ENCODE measurements at places on chromosomes 13 and 19.

DNA sequence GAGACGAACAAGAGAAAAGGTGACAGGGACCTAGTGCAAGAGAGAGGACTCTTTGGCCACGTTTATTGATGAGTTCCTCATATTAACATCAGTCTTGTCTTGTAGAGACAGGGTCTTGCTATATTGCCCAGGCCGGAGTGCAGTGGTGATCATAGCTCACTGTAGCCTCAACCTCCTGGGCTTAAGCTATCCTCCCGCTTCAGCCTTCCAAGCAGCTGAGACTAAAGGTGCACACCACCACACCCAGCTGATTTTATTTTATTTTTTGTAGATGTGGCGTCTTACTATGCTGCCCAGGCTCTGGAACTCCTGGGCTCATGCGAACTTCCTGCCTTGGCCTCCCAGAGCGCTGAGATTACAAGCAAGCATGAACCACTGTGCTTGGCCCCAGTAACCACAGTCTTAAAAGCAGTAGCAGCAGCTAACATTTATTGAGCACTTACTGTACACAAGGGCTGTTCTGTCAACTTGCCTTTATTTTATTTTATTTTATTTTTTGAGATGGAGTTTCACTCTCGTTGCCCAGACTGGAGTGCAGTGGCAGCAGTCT lies 1.1 kb upstream of the SH2D3A start:
- no peak for DNase-seq

DNA sequence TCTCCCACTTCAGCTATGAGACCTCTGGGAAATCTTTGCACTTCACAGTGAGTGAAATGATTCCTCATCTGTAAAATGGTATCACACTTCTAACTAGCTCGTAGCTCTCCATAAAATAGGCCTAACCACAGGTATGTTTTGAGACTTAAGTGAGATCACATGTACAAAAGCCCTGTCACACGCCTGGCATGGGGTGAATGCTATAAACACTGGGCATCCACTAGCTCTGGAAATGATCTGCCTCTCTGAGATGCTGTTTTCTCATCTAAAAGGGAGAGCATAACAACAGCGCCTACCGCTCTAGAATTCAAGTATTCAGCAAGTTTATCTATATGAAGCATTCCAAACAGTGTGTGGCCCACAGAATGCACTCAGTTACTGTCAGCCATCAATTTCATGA lies 2.2 kb downstream of the AKT2 start:
- DNase-seq, result no peak

DNA sequence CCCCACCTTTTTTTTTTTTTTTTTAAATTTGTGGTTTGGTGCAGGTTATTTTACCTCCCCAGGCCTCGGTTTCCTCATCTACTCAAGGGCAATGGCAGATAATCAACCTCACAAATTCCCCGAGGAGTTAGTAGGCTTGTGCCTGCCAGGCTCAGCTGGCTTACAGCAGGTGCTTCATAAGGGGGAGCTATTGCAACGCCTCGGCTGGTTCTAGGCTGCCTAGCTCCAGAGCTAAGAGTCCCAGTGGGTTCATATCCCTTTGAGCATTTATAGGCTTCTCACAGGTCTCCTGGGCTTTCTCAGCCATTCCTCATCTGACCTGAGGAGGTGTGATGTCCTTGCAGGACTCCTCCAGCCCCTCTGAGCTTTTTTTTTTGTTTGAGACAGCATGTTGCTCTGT lies 10.6 kb downstream of the BCKDHA start:
- DNase-seq, result no peak

- no peak for DNase-seq
Measured at GRCh38 chr13:23651887-23652286, 81.7 kb downstream of the TNFRSF19 start.

DNA sequence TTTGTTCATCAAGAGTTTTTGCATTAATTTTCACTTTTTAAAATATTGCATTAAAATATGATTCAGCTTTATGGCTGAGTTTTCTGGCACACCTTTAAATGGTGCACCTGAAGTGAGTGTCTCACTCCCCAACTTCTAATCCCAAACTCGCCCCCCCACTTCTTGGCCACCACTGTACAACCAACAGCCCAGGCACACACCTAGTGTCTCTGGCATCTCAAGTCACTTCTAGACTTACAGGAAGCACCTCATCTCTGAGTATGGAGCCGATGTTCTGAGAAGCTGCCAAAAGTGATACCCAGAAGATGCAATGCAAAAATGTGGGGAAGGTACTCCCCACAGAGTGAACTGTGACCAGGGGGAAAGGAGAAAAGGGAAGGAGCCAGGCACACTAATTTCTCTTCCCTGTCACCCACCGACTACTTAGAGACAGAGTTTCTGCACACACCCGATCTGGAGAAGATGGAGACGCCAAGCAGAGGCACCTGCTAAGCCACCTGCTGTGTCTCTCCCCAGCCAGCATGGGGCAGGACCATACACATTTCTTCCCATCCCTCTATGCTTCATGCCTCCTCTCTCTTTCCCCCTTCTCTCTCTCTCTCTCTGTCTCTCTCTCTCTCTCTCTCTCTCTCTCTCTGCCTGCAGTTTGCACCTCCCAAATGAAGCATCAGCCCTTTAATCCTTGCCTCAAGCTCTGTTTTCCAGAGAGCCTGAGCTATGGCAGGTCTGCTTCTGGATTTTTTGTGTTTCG lies 155.3 kb upstream of the ZNF507 start:
- DNase-seq, result no peak

DNA sequence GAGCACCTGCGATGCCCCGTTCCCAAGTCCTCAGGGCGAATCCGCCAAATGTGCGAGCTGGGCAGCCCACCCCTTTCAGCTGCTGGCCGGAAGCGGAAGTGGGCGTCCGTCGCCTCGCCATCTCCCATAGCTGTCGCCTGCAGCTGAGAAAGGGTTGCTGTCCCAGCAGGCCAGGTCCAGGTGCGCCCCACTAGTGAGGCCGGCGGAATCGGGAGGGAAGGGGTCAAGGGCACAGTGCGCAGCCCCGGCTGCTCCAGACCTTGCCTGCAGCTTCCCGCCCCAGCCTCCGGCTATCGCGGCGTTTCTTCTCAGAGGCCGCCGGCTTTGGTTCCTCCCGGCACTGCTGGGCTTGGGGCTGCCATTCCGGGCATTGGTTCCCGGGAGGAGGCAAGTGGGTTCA lies at the start of gene ZNF177:
Gene ZNF177, plus strand, starts transcription at position 109 of the 400 bp plus-strand sequence. CDS start 15,299 bp downstream, outside the sequence.
- DNase-seq, result no peak

DNA sequence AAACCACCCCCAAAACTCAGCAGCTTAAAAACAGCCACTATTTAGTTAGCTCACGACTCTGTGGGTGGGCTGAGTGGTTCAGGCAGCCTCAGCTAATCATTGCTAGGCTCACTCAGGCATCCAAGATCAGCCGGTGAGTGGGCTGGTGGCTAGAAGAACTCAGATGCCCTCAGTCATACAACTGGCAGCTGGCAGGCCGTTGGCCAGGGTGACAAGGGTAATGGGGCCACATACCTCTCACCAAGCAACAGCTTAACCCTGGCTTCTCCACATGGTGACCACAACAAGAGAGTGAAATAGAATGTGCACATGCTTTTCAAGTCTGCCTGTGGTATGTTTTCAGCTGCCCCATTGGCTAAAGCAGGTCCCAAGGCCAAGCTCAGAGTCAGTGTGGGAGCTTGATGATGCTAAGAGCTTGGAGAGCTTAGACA lies 435.4 kb upstream of the TSHZ3 start:
- DNase-seq, result no peak

GRCh38 chr13:103134271-103134670 lies 68.1 kb upstream of the SLC10A2 start:
- no peak for DNase-seq

- DNase-seq, result no peak
Measured at GRCh38 chr19:44280916-44281315, 21.2 kb downstream of the ZNF233 start.

- no peak for DNase-seq
Measured at GRCh38 chr19:49422407-49423070, 702 bp downstream of the PTH2 start.

- no peak for DNase-seq
Measured at GRCh38 chr19:35438096-35438495, 10.0 kb upstream of the FFAR2 start.

DNA sequence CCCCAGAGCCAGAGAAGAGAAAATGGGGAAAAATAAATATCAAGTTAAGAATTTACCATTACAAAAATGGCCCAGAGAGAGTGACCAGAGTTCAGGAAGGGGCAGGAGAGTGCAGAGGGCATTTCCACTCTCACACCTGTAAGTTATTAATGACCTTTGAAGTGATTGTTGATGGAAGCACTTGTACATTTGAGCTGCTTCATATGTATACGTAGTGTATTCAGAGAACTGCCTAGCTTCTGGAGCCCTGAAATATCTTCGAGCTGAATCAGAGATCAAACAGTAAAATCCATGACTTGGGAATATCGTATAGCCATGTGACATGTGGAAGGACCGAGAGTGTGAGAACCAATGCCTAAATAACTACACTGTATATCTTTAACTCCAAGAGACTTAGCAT lies 49.2 kb upstream of the PCCA start:
- DNase-seq, result no peak

GRCh38 chr19:2308114-2308556 lies at the start of gene LINGO3:
LINGO3 (minus strand) TSS chr19:2308154; CDS start chr19:2291776, 16,378 bp downstream.
- DNase-seq, result no peak

DNA sequence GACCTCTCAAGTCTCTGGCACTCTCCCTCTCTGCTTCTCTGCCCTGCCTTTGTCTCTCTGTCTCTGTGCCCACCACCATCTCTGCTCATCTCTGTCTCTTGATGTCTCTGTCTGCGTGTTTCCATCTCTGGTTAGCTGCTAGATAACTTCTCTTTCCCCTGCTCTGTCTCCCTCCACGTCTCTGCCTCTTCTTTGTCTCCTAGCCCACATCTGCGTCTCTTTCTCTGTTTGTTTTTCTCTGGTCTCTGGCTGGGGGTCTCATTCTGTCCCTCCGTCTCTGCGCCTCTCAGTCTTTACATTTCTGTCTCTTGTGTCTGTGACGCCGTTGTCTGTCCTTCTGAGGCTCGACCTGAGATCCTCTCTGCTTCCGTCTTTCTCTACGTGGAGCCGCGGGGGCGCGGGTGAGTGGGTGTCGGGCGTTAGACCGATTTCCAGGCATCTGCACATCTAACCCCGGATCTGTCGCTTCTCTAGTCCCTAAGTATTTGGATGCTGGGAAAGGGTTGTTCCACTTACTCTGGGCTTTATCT lies 386 bp downstream of the GIPR start:
- no peak for DNase-seq

GRCh38 chr19:11137542-11138384 lies 17.8 kb downstream of the SPC24 start:
- DNase-seq, result no peak

DNA sequence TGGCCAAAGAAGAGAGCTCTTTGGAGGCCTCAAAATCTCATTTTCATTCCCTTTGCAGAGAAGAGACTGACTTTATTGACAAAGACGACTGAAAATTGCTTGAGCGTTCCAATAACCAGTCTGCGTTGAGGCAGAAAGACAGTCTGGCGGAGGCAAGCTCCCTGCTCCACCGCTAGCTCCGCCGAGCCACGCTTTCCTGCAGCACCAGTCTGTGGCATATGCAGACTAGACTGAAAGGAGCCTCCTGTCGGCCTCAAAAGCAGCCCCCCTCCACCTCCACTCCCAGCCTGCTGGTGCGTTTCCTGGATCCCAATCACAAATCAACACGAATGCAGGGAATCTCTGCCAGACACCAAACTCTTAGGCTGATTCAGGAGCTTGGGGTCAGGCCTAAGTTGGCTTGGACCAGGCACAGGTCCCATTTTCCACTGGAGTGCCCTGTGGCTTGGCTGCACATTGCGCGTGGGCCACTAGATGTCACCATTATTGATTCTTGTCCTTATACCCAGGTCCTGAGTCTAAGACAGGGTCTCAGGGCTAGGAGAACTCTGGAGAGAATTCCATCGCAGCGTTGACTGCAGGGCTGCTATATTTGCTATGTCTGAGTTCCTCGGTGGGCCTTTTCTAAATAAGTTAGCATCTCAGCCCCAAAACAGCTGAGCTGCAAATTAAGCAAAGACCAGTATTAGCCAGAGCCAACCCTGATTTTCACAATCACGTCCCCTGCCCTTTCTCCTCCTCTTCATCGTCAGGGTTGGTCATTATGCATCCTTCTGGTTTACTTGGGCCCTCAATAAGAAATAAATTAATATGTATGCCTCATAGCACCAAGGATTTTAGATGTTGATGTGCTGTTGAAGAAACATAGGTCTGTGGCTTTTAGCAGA lies 5.2 kb upstream of the ZNF507 start:
- DNase-seq, result no peak

- DNase-seq, result no peak
Measured at GRCh38 chr19:14655726-14656125, 18.9 kb downstream of the ADGRE3 start.

DNA sequence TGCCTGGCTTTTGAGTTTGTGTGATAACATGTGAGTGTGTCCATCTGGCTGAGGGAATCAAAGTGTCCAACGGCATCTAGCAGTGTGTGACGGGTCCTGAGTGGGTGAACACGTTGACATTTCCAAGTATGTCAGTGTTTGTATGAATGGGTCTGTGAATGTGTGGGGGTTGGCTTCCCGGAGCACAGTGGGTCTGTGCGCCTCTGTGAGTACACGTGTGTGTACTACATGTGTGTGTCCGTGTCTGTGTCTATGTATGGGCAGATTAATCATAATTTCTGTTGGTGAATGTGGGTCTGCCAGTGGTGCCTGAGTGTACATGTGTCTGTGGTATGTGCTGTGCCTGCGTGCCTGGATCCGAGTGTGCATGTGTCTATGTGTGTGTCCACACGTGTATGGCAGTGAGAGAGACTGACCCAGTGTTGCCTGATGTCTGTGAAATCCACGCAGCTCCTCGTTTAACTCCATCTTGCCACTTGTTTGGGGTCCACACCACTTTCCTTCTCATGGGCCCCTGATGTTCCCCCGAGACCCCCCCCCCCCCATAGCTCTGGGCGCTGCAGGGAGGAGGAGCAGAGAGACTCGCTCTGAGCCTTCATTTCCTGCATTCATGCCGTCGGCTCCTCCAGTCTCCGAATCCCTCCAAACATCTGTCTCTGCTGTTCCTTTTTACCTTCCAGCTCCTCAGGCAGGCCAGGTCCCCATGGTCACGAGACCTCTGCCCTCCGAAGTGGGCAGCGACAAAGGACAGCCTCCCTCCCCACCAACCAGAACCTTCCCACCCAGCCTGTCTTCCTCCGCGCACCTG lies 5.3 kb downstream of the CCDC8 start:
- DNase-seq, result no peak

All from activated CD8-positive, alpha-beta memory T cell treated with anti-CD3 and anti-CD28 coated beads for 4 hours (primary cell).